ENCODE measurements at places on chromosomes 1 and 21.
A peak's percentile ranks its signal among the peaks of the same experiment; 100 is the strongest.

DNA sequence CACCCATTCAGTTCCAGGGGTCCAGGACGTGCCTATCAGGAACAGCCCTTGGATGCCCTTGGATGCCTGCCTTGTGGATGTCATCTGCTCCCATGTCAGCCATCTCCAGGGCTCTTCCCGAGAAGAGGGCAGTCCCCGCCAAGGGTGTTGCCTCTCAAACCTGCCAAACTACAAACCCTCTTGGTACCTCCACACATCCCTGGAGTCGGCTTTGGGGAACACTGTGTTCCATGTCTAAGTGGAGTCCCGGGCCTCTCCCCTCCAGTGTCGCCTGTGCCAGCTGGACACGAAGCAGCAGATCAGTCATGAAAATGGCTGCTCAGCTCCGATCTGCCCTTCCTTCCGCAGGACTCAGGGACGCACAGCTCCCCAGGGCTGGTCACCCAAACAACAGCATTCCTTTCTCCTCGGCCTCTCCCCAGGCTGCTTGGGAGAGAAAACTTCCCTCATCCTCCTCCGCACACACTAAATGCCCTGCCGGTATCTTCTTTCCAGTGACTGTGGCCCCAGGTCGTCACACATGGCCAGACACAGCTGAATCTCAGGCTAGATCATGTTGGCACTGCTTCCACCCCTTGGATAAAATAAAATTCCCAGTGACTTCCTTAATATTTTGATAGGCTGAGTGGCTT is 53.4 kb downstream of the GALNT2 start:
- no peak for DNase-seq

- DNase-seq, result no peak
These were observed 152.3 kb downstream of the DMRTA2 start for GRCh38 chr1:50270926-50271325.

DNA sequence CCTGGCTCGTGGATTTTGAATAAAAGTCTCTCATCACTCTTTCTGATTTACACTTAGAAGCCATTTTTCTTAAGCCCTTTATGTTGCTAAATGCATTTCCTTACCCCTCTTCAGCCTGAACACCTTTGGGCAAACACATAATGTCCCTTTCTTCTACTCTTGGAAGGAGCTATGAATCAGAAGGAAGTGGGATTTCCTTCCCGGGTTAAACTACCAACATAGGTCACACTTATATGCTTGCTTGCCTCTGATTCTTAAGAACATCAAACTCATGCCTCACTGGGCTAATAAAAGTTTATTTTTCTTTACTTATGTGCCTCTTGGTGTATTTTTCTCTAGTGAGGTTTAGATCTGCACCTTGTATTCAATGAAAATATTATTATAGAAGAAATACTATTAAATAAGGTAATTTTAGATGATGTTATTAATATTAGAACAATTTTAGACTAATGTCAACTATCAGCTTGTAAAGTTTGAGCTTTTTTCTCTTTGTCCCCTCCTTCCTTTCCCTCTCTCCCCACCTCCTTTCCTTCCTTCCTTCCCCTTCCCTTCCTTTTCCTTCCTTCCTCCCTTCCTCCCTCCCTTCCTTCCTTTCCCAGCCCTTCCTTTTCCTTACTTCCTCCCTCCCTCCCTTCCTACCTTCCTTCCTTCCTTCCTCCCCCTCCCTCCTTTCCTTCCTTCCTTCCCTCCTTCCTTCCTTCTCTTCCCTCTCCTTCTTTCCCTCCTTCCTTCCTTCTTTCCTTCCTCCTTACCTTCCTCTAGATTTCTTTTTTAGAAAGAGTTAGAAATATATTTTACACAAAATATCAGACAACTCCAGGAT is 66.5 kb upstream of the KCNJ6 start:
- DNase-seq, result no peak

DNA sequence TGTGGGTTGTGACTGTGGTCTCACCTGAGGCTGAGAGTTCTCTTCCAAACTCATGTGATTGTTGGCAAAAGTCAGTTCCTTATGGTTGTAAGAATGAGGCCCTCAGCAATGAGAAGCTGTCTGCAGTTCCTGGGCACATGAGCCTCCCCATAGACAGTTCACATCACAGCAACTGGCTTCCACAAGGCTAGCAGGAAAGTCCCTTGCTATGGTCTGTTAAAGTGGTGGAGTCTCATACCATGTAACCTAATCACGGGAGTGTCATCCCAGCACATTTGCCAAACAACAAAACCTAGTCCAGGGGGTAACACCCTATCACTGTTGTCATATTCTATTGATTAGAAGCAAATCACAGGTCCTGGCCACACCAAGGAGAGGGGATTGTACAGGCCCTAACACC is 163.8 kb downstream of the BACH1 start:
- DNase-seq, result no peak

GRCh38 chr1:221832151-221832550 is 90.3 kb upstream of the DUSP10 start:
- no peak for DNase-seq

GRCh38 chr1:116377541-116378529 is 4.8 kb downstream of the ATP1A1 start:
- DNase-seq, result peak; percentile 66

DNA sequence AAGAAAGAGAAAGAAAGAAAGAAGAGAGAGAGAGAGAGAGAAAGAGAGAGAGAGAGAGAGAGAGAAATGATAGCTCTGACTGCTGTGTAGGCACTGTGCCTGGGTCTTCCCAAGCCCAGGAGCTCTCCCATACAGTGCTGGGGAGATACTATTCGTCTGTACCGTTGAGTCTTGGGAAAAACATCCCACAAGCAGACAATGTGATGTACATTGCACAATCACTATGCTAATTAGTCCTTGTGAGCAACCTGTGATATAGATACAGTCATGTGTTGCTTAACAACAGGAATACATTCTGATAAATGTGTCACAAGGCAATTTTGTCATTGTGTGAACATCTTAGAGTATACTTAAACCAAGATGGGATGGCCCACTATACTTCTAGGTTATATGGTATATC is 381.0 kb downstream of the HHAT start:
- no peak for DNase-seq

DNA sequence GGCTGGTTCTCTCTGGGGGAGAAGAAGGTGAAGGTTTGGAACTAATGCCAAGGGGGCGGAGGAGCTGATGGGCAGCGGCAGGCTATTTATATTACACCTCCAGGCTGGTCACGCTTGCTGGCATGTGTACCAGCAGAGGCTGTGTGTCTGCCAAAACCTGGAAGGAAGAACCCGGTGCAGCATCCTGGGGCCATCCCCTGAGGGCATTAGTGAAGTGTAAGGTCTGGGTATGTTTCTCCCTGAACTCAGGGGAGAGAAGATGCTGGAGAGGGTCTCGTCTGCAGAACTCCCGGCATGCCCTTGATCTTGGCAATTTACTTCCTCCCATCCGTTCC is 5.3 kb downstream of the DISP3 start:
- no peak for DNase-seq

DNA sequence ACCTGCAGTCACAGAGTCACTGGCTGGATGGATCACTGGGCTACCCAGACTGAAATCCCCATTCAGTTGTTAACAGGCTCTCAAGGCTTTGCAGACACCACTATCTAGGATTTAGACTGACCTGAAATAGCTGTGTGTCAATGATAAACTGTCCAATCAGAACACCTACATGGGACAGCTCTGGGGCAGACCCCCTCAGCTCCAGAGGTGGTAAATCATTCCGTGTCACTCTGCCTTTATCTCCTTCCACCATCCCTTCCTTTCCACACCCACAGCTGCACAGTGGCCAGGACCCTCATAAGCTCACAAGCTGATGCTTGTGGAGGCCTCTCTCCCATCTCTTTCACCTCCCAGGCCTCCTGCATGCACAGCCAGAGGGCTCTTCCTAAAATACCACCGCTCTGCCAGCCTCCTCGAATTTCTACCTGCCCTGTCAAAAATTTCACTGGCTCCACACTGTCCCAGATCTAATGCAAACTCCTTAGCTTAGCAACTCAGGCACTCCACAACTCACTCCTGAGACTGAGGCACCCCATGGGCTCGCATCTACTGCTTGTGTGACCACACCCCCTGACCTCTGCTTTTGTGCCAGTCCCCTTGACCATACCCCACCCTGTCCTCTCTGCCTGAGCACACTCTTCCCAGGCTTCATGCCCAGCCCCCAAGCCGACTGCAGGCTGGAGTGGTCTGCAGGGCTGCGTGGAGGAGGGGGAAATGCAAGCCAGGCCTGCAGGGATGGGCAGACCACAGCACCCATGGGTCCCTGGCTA is 5.8 kb downstream of the CAPZB start:
- DNase-seq, result no peak

DNA sequence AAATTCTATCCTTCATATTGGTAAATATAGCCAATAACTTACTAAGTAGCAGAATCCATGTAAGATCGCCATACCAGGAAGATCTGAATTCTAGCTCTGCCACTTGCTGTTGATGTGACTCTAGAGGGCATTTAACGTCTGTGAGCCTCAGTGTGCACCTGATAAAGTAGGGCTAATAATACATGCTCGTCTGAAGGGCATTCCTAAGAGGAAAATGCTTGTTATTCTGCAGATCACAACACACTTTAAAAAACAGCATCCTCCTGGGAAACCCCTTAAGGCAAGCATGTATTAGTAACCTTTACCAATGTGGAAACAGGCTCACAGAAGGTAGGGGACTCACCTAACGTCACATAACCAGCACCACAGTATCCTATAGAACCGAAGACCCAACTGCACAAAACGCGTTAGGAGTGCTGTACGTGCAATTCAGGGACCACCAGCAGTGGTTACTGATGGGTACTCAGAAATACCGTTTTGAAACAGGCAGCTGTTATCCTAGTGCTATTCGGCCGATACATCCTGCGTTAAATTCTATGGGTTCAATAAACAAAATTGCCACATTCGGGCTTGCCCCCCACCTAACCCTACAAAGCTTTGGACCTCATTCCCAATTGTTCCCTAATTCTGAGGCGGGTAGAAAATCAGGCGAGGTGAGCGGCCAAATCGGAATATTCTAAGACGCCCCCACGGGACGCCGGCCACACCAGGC is 758 bp downstream of the DEPDC1 start:
- DNase-seq, result no peak

GRCh38 chr1:44677201-44677766 is 2.8 kb downstream of the ARMH1 start:
- peak; percentile 45 for DNase-seq

DNA sequence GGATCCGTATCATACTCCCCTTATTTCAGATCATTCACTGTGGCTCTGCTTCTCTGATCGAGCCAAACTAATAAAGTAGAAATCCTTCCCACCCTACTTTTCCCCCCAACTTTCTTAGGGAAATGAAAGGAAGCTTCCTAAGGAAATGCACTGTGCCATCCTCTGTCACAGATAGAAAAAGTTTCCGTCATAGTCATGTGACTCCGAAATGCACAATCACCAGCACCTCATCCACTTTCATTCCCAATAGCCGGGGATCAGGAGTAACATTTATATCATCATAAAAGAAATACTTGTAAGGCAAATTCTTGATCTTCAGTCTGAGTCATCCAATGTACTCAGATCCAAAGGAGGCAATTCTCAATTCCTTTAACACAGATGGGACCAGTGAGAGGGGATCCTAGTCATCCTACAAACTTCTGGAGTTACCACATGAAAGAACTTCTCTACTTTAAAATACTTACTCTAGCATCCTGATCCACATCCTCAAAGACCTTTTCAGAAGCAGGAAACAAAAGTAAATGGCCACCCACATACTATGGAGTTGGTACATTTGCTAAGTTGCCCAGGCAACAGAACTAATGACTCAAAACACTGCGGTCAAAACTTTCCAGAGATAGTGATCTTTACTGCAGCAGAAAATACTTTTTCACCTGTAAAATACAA is 97.8 kb upstream of the ZC3H11B start:
- no peak for DNase-seq
